ENCODE measurements at places on chromosomes 6 and 20.
A peak's percentile ranks its signal among the peaks of the same experiment; 100 is the strongest.

DNA sequence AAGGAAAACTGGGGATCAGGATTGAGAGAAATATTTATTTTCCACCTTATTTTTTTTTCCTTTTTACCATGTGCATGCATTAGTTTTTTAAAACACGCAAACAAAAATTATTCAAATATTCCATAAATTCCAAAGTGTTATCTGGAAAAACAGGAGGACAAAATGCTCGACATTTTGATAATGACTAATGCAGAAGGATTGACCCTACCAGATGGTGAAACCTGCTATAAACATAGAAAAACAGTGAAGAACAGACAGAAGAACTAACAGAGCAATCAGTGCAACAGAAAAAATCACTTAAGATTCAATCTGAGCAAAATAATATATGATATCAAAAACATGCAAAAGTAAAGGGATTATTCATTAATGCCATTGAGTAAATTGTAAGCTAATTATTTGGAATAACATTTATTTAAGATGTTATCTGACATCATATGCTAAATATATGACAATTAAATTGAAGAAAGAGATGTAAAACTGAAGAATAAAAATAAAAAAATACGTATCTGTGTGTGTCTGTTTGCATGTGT is 218.4 kb downstream of the LMBRD1 start:
- no peak for DNase-seq

GRCh38 chr20:48155268-48155667 is 370.0 kb upstream of the SULF2 start:
- DNase-seq, result no peak

DNA sequence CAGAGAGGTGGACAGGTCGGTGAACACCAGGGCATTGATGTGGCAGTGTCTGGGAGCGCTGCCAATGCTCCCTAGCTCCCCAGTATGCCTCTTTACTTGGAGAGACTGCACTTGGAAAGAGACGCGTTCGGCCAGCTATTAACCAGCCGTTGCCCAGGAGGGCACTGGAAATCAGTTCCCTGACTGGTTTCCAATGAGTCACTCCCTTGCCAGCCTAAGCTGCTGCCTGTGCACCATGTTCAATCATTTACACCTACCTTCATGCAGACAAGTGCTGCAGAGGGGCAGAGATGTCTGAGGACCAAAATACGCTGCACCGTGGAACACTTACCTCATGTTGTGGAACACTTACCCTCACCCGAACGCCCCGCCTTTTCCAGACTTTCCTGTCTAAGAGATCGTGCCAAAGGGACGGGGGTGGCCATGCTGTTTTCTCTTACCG is 151.6 kb downstream of the SOBP start:
- DNase-seq, result no peak

GRCh38 chr6:148839044-148839443 is 92.2 kb downstream of the UST start:
- no peak for DNase-seq

DNA sequence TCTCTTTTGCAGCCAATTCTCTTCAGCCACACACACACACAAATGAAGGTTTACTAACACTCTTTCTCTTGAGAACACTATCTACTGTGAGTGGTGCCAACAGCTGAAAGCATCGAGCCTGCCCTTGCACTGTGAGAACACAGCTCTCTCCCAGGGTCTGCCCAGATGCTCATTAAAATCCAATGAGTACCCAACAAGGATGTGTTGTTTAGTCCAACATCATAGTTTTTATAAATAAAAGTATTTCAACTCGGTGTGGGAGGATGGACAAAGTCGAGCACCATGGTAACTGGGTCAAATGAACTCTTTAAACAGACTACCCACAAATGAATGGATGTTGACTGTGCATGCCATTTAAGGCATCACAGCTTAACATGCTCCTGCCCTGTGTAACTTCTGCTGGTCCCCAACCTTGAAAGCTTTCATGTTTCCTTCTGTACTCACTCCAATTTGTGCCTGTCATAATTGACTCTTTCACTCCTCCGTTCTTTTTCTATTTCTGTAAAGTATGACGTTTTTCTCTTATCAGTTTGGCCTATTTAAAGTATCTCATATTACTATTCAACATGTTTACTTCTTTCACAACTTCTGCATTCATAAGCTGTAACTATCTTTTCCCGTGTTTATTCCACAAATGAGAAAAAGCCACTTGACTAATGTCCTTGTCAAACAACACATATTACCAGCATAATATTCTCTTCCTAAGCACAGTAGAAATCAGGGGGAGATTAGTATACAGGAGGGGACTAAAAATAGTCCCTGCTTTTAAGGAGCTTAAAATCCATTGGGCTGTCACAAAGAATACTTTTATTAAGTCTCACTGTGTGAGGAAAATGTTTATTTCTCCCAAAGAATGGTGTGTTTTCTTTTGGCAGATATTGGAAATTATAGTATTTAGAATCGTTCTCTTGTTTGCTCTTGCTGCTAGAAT is 215.4 kb downstream of the RFPL4B start:
- DNase-seq, result no peak

GRCh38 chr6:111121789-111122350 is 34.6 kb downstream of the SLC16A10 start:
- DNase-seq, result no peak

GRCh38 chr6:17633465-17634188 is 33.5 kb downstream of the FAM8A1 start:
- no peak for DNase-seq

GRCh38 chr6:5138995-5139827 is 54.1 kb downstream of the PPP1R3G start:
- no peak for DNase-seq

- DNase-seq, result no peak
These were observed 2.7 kb upstream of the WFDC11 start for GRCh38 chr20:45672765-45673164.

DNA sequence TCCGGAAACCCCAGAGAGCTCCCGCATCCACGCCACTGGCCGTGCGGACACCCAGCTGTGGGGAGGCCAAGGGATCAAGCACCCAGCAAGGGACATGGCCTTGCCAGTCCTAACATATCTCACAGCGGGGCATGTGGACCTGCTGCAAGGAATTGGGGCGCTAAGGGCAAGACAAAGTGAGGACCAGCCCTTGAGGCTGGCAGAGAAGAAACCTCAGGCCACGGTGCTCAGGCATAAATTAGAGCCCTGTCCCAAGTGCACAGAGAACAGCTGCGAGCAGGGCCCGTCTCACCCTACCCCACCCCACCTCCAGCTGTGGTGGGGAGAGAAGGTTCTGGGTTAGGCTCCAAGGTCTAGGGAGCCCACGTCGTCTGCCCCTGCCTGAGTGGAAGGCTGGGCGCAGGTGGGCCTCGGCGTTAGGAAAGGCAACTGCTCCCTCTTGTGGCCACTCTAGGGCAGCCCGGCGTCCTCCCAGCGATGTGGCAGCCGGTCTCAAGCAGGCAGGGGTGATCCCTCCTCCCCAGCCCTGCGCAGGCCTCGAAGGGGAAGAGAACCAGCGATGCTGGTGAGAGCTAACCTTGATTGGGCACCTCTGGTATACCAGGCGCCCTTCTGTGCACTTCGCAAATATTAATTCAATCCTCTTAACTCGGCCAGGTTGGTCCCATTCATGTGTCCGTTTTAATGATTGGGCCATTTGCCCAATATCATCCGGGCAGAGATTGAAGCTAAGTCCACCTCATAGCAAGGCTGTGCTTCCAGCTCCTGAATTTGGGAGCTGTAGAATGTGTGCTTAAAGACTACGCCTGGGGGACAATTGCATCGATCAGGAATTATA is 235.8 kb downstream of the NFATC2 start:
- peak; percentile 40 for DNase-seq

DNA sequence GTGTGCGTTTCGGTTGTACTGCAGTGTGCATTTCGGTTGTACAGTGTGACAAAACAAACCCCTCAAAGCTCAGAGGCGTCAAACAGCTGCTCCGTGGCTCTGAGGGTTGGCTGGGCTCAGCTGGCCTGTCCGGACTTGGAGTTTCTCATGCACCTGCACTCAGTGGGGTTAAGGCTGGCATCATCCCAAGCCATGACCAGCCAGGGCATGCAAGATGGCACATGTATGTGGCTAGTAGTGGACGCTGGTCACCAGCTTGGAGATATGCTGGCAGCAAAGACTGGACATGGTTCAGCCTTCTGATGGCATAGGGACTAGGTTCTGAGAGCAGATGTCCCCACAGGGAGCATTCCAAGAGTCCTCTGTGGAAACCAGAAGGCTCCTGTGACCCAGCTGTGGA is 187.2 kb downstream of the CDH4 start:
- no peak for DNase-seq

DNA sequence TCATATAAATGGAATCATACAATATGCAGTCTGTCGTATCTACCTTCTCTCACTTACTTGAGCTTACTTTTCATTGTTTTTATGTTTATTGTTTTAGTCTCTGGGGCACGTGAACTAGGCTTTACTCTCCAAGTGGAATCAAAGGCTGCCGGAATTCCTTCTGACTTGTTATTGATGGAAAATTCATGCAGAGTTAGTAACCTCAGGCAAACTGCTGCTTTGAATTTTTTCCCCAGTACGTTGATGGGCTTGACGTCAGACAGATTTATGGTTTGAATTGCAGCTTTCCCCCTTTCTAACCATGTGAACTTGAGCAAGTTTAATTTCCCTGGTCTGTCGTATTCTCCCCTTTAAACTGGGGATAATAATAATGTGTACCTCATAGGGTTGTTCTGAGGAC is 68.6 kb downstream of the ZDHHC14 start:
- DNase-seq, result no peak

DNA sequence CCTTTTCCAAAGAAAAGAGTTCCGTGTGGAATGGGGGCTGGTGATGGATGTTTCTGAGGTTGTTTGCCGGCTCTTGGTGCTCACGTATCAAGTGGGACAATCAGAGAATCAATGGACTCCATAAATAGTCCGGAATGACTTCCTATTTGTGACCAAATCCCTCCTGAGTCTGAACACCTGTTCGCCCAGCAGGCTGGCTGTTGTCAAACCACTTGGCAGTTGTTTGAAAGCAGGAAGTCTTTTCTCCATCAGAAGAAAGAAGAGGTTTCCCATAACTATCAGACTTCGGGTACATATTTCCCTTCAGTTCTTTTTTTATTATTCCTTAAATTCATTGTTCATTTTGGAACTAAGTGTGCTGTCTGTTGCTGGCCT is 154.7 kb upstream of the RIN2 start:
- no peak for DNase-seq

DNA sequence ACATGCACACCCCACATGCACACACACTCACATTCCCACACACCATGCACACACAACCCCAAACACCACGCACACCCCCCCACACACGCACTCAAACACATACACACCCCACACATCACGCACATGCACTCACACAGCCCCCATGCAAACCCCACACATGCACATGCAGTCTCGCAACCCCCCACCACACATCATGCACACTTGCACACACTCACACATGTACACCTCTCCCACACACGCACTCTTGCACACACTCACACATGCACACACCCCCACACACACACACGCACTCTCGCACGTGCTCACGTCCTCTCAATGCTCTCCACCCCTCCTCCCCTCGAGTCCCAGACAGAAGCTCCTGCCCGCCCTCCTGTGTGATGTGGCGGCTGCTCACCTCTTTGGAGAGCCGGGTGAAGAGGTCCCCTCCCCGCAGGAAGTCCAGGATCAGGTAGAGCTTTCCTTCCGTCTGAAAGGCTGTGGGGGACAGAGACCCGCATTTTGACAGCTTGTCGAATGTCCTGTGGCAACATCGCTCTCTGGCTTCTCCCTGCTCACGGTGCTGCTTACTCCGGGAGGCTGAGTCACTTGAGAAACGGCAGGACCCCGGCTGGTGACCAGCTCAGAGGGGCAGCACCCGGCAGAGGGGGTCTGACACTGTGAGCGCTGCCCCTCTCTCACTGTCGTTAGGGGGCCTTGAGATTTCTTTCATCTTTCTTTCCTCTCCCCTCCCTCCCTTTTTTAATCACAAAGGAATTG is 78.5 kb downstream of the RAMACL start:
- no peak for DNase-seq

DNA sequence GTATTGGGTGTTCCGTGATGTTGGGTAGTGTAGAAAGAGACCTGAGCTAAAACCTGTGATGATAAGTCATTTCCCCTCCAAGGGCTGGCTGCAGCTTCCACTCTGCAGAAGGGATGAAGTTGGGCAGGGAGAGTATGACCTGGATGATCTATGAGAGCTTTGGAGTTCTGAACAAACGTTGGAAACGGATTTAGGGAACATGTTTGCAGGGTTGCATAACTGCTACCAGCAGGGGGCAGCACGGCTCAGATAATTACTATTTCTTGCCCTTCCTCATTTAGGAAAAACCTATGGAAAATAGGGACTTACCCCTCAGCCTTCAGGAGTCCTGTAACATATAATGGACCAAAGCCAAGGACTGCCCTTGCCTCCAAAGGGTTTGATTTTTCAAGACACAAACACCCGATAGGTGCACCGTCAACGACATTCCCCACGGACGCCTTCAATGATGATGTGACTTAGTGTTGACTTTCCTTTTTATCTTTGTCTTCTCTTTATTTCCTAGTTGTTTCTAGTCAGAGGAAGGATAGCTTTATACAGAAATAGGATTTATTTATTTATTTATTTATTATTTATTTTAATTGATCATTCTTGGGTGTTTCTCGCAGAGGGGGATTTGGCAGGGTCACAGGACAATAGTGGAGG is 164.9 kb upstream of the SASH1 start:
- no peak for DNase-seq

DNA sequence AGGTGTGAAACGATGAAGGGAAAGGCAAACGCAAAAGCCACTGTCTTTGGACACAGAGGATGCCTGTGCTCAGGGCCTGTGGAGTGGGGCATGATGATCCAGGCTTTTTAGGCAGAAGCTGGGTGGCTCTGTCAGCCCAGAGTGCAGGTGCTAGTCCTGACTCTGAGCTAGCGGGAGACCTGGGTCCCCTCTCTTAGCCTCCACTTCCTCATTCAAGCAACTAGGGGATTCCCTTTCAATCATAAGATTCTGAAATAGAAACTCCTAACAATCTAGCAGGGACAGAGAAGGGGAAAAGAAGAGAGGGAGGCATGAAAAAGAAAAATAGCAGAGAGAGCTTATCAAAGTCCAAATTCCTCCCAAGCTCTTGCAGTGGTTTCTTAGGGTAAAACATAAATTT is 7.6 kb upstream of the HIVEP2 start:
- no peak for DNase-seq

DNA sequence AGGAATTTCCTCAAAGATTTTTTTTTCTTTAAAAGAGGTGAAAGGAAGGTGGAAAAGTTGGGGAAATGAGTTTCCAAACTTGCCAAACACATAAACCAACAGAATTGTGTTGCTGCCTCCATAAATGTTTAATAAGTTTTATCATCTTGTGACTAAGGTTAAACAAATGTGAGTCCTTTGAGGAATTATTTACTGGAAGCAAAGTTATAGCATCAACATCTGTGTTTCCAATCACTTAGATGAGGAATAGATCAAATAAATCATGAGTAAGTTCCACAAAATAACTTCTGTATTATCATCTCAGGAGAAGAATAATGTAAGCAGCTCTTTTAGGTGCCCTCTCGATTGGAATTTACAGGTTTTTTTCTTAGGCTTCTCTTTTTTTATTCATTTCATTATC is 20.5 kb downstream of the TSHZ2 start:
- no peak for DNase-seq

GRCh38 chr20:46681032-46681854 is 8.0 kb downstream of the TP53RK start:
- DNase-seq, result no peak

DNA sequence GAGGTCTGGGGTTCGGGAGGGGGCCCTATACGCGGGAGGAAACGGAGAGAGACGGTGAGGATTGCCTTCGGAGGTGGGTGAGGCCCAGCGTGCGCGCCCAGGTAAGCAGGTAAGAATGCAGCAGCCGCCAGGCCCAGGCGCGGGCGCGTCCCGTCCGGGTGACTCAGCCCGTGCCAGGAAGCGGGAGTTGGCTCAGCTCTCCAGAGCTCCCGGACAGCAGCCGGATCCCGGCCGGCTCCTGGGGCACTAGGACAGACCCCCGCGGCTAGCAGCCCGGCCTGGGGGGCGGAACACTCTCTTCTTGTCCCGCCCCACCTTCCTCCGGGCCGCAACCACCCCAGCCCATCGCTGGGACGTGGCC is 1.5 kb upstream of the MDFI start:
- no peak for DNase-seq
